ENCODE measurements at places on chromosomes 11 and 22. TPM values are rescaled to one million over a fixed set of nuclear protein-coding genes. Genes with fewer than 3 reads are reported as not detected.

The TRPM5 gene
- total RNA-seq = not detected

The FERMT3 gene
- total RNA-seq = 169 TPM

The MCHR1 gene
- not detected for total RNA-seq

The DUSP8 gene
- 1.7 TPM for total RNA-seq

The OR51B5 gene
- total RNA-seq = not detected

The CARD18 gene
- not detected for total RNA-seq

The MRE11 gene
- total RNA-seq = 40.1 TPM

The POU2AF3 gene
- 0.82 TPM for total RNA-seq

The OR5D13 gene
- not detected for total RNA-seq

The FAM180B gene
- not detected for total RNA-seq

The CTTN gene
- total RNA-seq = 1.1 TPM

The SYT8 gene
- not detected for total RNA-seq

The PIH1D2 gene
- 0.22 TPM for total RNA-seq

The PSMD13 gene
- total RNA-seq = 149 TPM

The SLC43A1 gene
- total RNA-seq = 12.8 TPM

The KCNJ1 gene
- 0.20 TPM for total RNA-seq

The P2RY2 gene
- total RNA-seq = 0.22 TPM

The FGF3 gene
- total RNA-seq = not detected

The TESMIN gene
- total RNA-seq = 1.8 TPM

The ABTB2 gene
- 68.6 TPM for total RNA-seq
